ENCODE measurements at places on chromosomes 6 and 20.

- no peak for DNase-seq
Measured at GRCh38 chr6:40710626-40711330, 123.6 kb upstream of the LRFN2 start.

- peak; percentile 77 for DNase-seq
Measured at GRCh38 chr20:3209257-3209945, at the start of gene ITPA. Gene ITPA, plus strand, starts transcription at chr20:3209498. Its CDS starts 54 bp downstream, at chr20:3209552.

- DNase-seq = no peak
Measured at GRCh38 chr6:4435981-4436445, 300.6 kb upstream of the ECI2 start.

GRCh38 chr6:141326426-141326825, 806.3 kb upstream of the GJE1 start:
- DNase-seq = peak; percentile 29

- no peak for DNase-seq
Measured at GRCh38 chr20:15716256-15716655, 857.0 kb downstream of the KIF16B start.

GRCh38 chr6:43489277-43490072, 12.1 kb downstream of the TJAP1 start:
- DNase-seq = no peak

- DNase-seq = peak; percentile 36
Measured at GRCh38 chr20:32285621-32286371, 8.3 kb downstream of the KIF3B start.

DNA sequence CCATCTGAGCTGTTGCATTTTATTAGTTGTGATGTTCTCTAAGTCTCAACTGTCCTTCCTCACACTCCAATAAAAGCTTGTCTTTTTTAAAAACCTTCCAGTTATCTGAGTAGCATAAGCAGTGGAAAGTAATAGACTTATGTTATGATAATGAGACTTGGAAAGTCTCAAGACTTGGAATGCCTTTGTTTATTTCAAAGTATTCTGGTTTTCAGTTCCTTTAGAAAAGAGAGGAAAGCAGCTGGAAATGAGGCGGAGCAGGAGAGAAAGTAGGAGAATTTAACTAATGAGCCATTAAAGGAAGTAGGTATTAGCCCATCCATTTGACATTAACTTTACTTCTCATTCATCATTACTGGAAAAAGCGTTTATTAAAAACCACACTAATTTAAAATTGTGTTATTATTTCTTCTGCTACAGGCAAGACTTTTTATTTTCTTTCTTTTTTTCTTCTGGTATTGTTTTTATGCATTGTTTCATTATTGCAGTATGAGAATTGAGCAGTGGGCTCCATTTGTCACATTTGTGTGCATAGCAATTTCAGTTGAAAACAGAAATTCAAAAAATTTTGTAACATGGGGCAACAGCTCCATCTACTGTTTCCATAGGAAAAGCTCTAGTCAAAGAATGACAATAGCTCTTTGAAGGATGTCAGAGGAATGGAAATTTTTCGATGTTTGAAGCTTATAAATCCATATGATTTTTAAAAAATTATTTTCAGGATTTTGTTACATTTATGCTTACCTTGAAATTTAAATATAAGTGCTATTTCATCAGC, 194.8 kb downstream of the COL9A1 start:
- no peak for DNase-seq

- no peak for DNase-seq
Measured at GRCh38 chr20:5369629-5370028, 52.9 kb upstream of the PROKR2 start.

DNA sequence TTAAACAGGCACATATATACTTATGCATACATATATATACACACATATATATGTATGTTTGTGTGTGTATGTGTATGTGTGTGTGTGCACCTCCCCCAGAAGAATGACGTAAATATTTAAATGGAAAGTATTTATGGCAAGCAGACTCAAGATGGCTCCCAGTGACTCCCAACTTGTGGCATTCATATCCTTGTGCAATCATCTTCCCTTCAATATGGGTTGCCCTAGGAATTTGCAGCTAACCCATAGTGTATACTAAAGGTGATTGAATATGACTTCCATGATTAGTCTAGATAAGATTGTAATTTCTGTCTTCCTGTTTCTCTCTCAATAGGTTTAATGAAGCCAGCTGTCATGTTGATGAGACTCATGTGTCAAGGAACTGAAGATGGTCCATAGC, 127.6 kb downstream of the TRDN start:
- no peak for DNase-seq

DNA sequence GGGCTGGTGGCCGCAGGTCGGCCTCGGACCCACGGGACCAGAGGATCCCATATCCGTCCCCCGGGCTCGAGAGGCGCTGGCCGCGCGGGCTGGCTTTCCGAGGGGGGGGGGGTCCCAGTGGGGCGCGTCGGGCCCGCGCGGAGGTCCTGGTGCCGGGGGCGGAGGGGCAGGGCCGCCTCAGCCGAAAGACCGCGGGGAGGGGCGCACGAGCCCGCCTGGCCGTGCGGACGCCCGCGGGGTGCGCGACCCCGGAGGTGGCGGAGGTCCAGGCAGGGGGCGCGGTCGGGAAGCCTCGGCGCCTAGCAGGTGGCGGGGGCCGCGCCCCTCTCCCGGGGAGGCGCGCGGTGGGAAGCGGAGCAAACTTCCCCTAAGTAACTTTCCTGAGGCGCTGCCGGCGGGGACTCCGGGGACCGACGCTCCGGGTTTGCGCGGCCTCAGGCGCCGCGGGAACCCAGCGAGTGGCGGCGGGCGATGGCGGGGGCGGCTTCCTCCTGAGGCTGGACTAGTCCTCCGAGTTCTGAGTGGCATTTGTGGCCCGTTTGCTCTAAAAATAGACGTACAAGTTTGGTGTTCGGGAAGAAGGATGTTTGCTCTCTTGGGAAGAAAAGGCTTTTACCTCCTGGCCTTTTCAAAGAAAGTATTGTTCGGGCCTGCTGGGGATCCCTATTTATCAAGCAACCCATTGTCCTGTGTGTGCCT, 26.5 kb upstream of the BTBD3 start:
- peak; percentile 15 for DNase-seq

- no peak for DNase-seq
Measured at GRCh38 chr6:20472748-20473147, 61.5 kb upstream of the CDKAL1 start.

- DNase-seq = no peak
Measured at GRCh38 chr6:140193269-140193668, 818.8 kb upstream of the CITED2 start.

DNA sequence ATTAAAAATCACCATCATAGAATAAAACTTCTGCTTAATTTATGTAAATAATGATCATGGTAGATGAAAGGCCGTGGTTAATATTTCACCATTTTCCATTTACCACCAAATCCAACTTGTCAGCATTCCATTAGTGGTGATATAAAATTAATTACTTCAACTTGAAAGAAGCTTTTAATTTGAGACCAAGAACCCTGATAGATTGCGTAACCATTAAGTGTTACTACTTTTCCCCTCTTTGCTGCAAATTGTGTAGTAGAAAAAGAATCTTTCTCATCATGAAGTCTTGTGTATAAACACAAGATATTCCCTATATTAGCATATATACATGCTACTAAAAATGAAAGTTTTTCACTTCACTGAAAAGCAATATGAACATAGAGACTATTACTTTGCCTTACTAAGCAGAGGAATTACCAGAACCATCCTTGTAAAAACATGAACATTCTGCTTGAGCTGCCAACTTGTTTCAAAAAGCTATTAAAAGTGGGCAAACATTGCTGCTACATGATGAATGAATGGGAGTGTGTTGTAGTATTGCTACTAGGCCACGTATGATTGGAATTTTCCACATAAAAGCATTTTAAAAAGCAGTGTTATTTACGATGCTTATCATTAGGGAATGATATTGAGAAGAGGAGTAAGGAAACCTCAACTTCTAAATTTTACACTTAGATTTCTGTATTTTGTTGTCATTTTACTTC, 35.0 kb downstream of the STX11 start:
- DNase-seq = no peak

GRCh38 chr6:117497237-117497636, 14.8 kb downstream of the DCBLD1 start:
- DNase-seq = no peak

- DNase-seq = no peak
Measured at GRCh38 chr6:109069746-109070145, 24.9 kb downstream of the SESN1 start.

DNA sequence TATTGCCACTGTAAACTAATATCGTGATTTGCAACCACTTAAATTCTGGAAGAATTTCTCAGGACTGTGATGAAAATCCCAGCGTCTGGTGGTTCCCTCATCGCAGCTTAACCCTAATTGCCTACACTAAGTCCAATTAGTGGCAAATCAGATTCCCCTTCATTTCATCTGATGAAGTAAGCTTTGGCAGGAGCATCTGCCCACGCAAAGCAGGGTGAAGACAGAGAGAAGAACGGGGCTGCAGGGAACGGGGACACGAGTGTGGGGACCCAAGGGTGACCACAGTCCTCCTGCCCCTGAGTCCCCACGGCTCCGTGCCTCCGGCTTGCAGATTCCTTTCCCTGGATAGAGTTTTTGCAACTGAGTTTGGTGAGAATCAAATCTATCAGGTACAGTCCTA, 159.5 kb downstream of the LY86 start:
- no peak for DNase-seq

- no peak for DNase-seq
Measured at GRCh38 chr20:23773127-23773526, 22.4 kb upstream of the CST1 start.

DNA sequence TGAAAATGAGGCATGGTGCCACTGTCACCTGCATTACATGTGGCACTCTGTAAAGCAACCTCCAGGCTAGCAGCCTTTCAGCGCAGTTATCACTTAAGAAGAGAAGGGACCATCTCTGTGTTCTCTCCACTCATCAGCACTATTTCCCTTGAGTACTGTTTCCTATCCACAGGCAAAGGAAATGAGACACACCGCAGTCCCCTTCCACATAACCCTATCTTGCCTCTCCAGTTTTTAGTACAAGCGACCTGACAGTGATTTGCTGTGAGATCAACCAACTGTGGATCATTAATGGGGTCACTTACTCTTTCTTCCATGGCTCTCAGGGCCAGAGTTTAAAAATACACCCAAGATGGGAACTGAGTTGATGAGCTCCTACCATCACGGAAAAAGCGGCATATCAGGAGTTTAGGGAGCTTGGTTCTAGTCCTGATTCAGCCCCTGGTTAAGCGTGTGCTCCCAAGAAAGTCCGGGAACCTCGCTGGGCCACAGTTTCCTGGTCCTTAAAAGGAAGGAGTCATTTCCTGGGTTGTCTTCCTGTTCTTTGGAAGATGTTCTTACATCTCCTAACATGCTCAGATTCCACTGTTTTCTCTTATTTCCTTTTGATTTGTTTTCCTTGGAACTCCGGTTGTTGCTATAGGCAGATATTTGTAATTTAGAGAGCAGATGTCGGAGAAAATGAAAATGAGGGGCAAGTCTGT, 27.3 kb downstream of the PRDM1 start:
- no peak for DNase-seq

DNA sequence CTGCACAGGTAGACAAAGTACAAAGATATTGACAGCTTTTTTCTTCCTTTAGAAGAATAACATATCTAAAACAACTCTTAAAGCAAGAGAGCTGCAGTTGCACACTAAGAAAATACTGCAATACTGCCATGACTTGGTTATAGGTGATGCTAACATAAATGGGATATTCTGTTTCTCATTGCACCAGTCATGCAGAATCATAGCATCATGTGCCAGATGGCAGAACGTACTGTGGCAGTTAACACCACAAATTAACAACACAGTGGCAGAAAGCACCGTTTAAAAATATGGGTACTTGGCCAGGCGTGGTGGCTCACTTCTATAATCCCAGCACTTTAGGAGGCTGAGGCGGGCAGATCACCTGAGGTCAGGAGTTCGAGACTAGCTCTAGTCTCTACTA, 7.4 kb downstream of the ASXL1 start:
- DNase-seq = no peak

- no peak for DNase-seq
Measured at GRCh38 chr6:136326038-136326553, 36.5 kb upstream of the BCLAF1 start.

GRCh38 chr6:42292004-42292740, 74.5 kb upstream of the MRPS10 start:
- DNase-seq = peak; percentile 35

DNA sequence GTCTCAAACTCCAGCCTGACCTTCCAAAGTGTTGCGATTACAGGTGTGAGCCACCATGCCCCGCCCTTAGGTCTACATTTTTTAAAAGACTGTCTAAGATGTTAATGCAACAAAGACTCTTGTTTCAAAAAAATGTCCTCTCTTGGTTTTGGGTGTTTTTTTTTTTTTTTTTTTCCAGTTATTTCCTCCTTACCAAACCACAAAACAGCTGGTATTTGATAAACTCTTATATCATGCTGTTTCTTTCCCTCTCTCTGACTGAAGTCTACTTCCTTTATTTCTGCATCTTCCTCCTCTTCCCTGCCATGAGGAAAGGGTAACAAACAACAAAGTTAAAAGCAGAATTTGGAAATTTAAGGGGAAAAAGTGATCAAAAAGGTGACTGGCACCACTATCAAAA, 21.2 kb downstream of the STK38 start:
- no peak for DNase-seq

GRCh38 chr20:33684533-33685327, 1.5 kb downstream of the E2F1 start:
- no peak for DNase-seq

- no peak for DNase-seq
Measured at GRCh38 chr6:44480097-44480541, 92.6 kb downstream of the CDC5L start.

DNA sequence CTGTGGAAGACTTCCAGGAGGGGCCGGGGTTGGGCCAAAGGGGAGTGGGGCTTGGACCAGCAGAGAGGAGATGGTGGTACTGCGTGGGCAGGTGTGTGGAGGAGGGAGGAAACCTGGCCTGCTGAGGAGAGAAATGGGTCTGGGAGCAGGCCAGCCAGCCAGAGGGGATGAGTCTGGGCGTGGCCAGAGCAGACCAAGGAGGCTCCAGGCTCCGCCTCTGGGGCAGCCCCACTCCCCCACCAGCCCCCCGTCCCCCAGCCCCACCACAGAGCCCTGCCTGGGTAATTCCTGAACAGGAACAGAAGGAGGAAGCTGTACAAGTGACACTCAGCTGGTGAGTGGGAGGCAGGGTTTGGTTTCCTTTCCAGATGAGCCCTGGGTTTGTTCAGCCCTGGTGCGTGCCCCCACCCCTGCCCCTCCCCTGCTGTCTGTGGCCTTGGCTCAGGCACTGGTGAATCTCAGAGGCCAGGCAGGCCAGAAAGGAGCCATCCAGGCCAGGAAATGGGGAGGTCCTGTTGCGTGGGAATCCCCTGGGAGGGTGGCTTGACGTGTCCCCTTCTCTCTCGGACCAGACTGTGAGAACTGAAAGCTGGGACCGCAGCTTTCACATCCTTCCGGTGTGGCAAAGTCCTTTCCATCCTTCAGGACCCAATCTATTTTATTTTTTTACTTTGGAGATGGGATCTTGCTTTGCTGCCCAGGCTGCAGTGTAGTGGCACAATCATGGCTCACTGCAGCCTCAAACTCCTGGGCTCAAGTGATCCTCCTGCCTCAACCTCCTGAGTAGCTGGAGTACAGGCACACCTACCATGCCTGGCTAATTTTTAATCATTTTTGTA, 9.4 kb upstream of the SRC start:
- DNase-seq = peak; percentile 60

DNA sequence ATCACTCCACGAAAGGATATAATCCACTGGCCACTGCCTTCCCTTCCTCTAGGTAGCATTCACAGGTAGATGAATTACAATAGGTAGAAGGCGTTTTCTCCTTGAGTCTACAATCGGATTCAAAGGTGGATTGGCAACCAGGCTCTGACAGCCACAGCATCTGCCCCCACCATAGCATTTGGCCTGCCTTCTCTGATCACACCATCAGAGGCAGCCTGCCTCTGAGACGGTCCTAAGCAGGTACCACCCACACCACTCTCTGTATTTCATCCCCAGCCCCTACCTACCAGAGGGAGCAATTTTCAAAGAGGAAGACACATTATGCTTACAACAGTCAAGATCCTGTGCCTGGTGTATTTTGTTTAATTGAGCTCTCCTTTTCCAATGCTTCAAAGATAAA, 210.5 kb upstream of the SPTLC3 start:
- no peak for DNase-seq
